Esophagus squamous epithelium (tissue), 5 donors: ENCODE measurements at places on chromosomes 6 and 20.

GRCh38 chr20:47515843-47516242, 14.2 kb downstream of the NCOA3 start:
- peaks cover 3% of the 10 kb centered on the region for H3K4me1 ChIP-seq
- no peak overlapping the region for H3K27ac ChIP-seq
- no peaks in the 10 kb centered on the region for H3K36me3 ChIP-seq
- DNase-seq: no peak
- H3K27me3 ChIP-seq: no peaks in the 10 kb centered on the region
- H3K4me3 ChIP-seq: no peak overlapping the region

- H3K27me3 ChIP-seq: no peaks in the 10 kb centered on the region
- DNase-seq: no peak
- no peak overlapping the region for H3K4me3 ChIP-seq
- H3K36me3 ChIP-seq: no peaks in the 10 kb centered on the region
- peaks cover 34% of the 10 kb centered on the region for H3K4me1 ChIP-seq
Measured at GRCh38 chr6:1044040-1044836, 267.7 kb upstream of the FOXQ1 start.

DNA sequence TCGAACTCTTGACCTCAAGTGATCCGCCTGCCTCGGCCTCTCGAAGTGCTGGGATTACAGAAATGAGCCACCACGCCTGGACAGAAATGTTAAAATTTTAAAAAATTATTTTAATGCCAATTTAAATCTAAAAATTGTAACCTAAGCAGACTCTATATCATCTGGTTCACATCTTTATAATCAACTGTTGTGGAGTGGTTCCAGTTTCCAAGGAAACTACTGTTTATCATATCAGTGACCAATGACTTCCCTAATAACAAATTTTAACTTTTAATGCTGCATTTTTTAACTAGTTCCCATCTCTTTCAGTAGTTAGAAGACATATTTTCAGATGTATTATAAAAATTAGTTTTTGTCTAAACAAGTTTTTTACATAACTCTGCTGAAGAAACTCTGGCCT, 5.2 kb upstream of the BTN3A2 start:
- H3K27me3 ChIP-seq: no peaks in the 10 kb centered on the region
- H3K27ac ChIP-seq: no peak overlapping the region
- no peak for DNase-seq
- no peak overlapping the region for H3K4me3 ChIP-seq

DNA sequence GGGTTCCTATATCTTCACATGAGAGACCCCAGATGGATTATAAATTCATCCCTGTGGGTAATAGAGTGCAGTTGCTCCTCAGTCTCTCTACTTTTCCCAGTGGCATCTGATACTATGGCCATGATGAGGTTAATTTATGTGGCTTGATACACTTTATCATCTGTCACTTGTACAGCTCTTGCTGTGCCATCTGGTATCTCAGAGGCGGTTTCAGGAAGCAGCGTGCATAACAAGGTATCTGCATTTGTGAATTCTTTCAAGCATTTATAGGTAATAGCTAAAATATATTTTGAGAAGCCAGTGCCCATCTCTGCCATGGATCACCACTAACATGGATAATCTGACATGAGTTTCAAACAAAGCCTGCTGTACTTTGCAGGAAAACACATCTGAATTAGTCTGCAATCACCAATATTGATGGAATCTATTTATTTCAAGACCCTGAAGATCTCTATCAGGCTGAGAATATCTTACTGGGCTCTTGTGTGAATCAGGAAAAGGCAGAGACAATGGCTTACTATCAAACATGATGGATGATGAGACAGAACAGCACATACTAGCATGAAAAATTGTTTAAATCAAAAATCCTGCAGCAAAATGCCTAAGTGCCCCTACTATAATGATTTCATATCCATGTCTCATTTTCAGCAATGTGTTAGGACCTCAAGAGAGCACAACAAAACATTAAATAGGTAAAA, 548.7 kb upstream of the MAP3K7 start:
- no peak overlapping the region for H3K27ac ChIP-seq
- DNase-seq: no peak
- H3K36me3 ChIP-seq: no peaks in the 10 kb centered on the region
- no peak overlapping the region for H3K4me3 ChIP-seq
- H3K4me1 ChIP-seq: no peaks in the 10 kb centered on the region

- H3K36me3 ChIP-seq: no peaks in the 10 kb centered on the region
- H3K4me1 ChIP-seq: no peaks in the 10 kb centered on the region
- H3K27me3 ChIP-seq: no peaks in the 10 kb centered on the region
- no peak overlapping the region for H3K27ac ChIP-seq
- H3K4me3 ChIP-seq: no peak overlapping the region
Measured at GRCh38 chr6:101851911-101852310, 458.4 kb downstream of the GRIK2 start.

DNA sequence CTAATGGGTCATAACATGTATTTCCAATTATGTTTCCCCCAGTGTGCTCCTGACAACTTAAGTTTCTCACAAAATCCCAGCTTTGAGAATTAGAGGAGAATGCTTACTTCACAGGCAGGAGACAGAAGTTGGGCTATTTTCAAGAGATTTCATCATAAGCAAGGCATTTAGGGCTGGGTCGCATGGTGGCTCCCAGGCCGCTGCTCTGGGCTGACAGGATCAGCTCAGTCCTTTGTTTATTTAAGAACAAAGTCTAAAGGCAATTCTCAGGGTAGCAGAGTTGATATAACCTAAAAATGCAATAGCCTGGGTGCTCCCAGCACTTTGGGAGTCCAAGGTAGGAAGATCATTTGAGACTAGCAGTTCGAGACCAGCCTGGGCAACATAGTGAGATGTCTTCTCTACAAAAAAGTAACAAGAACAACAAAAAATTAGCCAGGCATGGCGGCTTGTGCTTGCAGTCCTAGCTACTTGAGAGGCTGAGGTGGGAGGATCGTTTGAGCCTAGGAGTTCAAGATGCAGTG, 10.9 kb downstream of the FOXQ1 start:
- no peaks in the 10 kb centered on the region for H3K27me3 ChIP-seq
- H3K36me3 ChIP-seq: no peaks in the 10 kb centered on the region
- no peak overlapping the region for H3K4me3 ChIP-seq
- peak overlapping the region; percentile 71 for H3K27ac ChIP-seq
- DNase-seq: no peak
- peaks cover 58% of the 10 kb centered on the region for H3K4me1 ChIP-seq

DNA sequence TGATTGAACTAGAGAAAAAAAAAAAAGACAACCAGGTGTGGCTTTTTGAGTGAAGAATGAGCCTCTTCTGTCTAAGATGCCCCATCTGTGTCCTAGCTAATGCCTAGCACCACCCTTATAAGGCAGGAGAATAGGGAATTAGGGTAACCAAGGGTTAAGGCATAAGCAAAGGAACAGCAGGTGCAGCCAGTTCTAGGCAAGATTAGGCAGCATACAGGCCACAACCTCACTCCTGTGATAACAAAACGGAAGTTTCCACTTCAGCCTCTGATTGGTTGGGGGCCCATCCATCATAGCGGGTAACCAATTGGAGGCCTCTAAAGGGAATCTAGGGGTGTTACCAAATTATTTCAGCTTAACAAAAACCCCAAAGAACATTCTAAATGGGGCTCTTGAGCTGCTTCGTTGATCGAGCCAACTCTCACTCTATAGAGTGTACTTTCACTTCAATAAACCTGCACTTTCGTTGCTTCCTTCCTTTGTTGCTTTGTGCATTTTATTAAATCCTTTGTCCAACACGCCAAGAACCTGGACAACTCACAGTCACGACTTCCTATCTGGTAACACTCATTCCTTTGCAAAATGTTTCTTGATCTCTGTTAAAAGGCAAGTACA, 61.9 kb upstream of the TAGAP start:
- DNase-seq: no peak
- H3K36me3 ChIP-seq: no peaks in the 10 kb centered on the region
- H3K27me3 ChIP-seq: no peaks in the 10 kb centered on the region
- peak overlapping the region; percentile 52 for H3K27ac ChIP-seq
- peak overlapping the region; percentile 9 for H3K4me3 ChIP-seq

GRCh38 chr6:21947731-21948386, 349.0 kb downstream of the PRL start:
- H3K27me3 ChIP-seq: no peaks in the 10 kb centered on the region
- no peak overlapping the region for H3K4me3 ChIP-seq
- no peak for DNase-seq
- H3K4me1 ChIP-seq: peaks cover 7% of the 10 kb centered on the region

DNA sequence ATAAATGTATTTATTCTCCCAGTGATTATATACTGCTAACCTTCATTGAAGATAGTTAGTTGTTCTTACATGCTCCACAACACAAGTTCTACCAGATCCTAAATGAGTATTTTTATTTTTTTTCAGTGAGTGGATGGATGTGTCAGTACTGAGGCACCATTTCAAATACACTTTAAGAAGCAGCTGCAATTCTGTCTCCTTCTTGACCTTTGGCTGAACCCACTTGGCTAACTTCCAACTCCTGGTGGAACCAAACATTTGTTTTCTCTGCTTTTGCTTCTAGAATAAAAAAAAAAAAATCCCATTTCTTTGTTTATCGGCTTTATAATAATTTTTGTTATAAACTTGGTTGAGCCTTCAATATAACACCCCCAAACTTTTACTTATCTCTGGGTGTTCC, 458.3 kb upstream of the MAP3K7 start:
- no peak overlapping the region for H3K27ac ChIP-seq
- no peaks in the 10 kb centered on the region for H3K27me3 ChIP-seq
- H3K4me1 ChIP-seq: no peaks in the 10 kb centered on the region
- no peak overlapping the region for H3K4me3 ChIP-seq

- H3K36me3 ChIP-seq: peaks cover 30% of the 10 kb centered on the region
- no peaks in the 10 kb centered on the region for H3K27me3 ChIP-seq
- peaks cover 14% of the 10 kb centered on the region for H3K4me1 ChIP-seq
- H3K27ac ChIP-seq: peak overlapping the region; percentile 99
- no peak for DNase-seq
- peak overlapping the region; percentile 98 for H3K4me3 ChIP-seq
Measured at GRCh38 chr6:138403324-138403800, 661 bp upstream of the HEBP2 start.

DNA sequence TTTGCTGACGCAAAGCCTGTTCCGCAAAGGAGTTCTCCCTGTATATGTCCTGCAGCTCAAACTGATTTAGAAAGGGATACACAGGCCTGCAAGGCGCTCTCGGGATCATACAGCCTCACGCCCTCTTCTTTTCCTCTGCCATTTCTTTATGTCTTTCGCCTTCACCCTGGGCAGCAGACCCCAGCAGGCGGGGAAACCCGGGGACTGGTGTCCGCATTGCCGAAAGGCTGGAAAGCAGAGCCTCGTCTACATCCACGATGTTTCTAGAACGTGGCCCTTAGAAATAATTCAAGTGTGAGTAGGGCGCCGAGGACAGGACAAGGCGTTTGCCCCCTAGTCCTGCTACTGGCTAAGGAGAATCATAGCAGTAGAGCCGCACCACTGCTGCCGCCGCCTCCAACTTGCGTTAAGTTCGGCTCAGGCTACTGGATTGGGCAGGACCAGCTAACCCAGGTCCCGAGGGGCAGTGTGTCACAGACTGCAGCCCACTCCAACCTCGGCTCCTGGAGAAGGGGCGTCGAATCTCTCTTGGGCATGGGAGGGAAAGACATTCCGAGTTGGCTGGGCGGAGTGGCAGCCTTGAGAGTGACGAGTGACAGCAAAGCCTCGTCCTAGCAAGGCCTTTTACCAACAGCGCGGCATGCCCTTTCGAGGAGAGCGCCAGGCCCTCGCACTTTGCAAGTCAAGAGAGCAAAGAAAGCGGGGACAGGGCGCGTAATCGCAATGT, 2.6 kb upstream of the TBX18 start:
- no peak overlapping the region for H3K27ac ChIP-seq
- DNase-seq: no peak
- H3K36me3 ChIP-seq: no peaks in the 10 kb centered on the region
- peaks cover 41% of the 10 kb centered on the region for H3K27me3 ChIP-seq
- peaks cover 27% of the 10 kb centered on the region for H3K4me1 ChIP-seq

DNA sequence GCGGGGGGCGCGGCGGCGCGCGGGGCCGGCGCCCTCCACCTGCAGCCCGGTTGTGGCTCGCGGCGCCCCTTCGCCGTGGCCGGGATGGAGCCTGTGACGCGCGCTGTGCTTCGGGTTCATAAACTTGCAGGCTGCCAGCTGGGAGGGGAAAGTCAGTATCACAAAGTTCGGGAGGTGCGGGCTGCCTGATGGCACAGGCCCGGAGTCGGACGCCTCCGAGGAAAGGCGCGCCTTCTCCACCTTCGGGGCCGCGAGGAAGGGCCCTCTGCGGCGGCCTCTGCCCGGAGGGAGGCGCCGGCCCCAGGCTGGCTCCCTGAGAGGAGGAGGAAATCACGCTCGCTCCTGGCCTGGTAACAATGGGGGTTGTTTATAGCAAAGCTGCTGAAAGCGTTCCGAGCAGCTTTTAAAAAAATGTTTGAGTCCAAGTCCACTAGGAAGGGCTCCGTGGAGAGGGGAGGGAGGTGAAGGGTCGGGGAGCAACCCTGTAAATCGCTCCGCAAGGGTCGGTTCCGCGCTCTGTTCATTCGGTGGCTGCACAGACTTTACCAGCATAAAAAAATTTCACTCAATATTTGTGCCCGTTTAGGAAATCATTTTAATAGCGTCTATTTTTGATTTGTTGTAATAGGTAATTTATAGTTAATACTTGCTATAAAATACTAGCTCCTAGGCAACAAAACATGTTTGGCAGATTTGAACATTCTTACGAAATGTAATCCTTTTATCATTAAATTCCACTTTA, 1.0 kb downstream of the AFDN start:
- peak overlapping the region; percentile 87 for H3K4me3 ChIP-seq
- H3K36me3 ChIP-seq: no peaks in the 10 kb centered on the region
- DNase-seq: no peak
- H3K27ac ChIP-seq: peak overlapping the region; percentile 93

GRCh38 chr6:161745594-161746141, 471.8 kb upstream of the AGPAT4 start:
- H3K27ac ChIP-seq: no peak overlapping the region
- H3K36me3 ChIP-seq: no peaks in the 10 kb centered on the region
- no peak overlapping the region for H3K4me3 ChIP-seq

DNA sequence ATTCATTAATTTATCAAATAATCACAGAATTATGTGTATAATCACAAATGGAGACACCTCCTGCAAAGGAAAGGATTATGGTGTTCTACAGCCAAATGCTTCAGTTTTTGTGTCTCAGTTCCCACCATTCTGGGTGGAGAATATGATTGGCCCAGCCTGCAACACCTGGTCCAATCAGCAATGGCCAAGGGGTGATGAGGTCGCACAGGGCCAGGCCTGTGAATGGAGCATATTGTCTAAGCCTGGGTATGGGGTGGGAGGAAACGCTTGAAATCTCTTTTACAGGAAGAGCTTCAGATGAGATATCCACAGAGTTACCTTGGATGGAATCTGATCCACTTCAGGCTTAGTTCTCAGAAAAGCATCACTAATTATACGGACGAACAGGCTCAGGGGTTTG, 271.6 kb downstream of the DHX35 start:
- H3K4me1 ChIP-seq: no peaks in the 10 kb centered on the region
- H3K27me3 ChIP-seq: no peaks in the 10 kb centered on the region
- no peaks in the 10 kb centered on the region for H3K36me3 ChIP-seq
- no peak overlapping the region for H3K4me3 ChIP-seq
